ENCODE measurements at places on chromosomes 2 and 18.

DNA sequence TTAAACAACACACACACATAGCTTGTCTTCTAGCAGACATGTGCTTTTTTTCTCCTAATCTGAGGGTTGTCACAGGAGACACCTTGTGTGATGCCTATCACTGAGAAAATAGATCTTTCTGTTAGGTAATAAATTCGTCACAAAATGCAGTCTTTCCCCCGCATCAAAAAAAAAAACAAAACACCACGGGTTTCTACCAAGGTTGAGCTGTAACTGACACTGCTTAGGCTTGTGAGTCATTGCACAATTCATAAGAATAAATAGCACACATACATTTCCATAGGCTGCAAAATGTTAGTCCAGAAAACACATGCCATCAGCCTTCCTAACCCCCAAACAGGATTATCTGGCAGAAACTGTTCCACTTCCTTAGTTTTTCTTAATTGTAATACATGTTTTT lies 6.5 kb downstream of the TMEM163 start:
- no peak for DNase-seq

DNA sequence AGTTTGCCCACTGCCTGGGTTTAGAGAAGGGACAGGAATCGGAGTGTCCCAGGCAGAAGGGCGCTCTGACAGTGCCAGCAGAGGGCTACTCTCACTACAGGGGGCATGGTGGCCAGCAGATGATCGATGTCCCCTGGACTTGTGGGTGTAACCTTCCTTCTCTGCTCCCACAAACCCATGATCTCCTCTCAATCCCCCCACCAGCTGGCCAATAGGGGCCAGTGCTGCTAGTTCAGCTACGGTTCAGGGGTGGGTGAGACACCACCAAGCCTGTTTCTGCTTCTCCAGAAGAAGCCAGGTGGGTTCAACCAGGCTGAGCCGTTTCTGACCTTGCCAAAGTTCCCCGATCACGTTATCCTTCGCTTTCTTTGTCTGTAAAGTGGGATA lies 1.3 kb downstream of the NPPC start:
- no peak for DNase-seq

GRCh38 chr2:163670929-163671328 lies 64.9 kb downstream of the FIGN start:
- no peak for DNase-seq

DNA sequence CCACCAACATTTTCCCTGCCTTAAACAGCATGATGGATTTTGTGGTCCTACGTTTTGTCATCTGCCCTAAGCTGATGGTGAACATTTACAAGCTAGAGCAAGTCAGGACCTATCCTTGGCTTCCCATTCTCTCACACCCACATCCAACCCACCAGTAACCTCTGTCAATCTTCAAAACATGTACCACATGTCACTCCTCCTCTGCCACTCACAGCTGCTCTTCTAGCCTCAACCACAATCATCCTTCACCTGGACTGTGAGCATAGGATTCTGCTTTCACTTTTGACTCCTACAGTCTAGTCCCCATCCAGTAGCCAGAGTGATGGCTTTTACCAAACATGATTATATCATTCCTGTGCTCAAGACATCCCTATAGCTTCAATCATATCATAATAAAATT lies 279.8 kb upstream of the DLGAP1 start:
- DNase-seq = no peak

GRCh38 chr2:27489118-27489497 lies 435 bp downstream of the IFT172 start:
- DNase-seq = no peak

- DNase-seq = no peak
Measured at GRCh38 chr2:74481961-74482800, 617 bp downstream of the CCDC142 start.

DNA sequence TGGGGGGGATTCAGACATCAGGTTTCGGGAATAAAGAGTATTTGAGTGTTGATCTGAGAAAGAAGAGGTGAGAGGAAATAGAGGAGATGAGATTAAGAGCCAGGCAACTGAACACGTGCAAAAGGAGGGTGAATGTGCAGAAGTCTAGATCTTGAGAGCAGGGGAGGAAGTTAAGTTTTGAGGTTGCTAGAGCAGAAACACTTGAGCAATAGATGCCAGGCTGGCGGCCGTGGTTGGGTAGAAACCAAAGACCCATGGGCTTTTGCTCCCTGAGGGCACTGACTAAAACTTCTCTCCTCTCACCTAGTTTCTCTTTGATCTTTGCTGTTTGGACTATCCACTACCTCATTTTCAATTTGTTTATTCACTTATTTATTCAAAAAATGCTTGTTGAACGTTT lies 116.0 kb downstream of the CDC42EP3 start:
- no peak for DNase-seq

DNA sequence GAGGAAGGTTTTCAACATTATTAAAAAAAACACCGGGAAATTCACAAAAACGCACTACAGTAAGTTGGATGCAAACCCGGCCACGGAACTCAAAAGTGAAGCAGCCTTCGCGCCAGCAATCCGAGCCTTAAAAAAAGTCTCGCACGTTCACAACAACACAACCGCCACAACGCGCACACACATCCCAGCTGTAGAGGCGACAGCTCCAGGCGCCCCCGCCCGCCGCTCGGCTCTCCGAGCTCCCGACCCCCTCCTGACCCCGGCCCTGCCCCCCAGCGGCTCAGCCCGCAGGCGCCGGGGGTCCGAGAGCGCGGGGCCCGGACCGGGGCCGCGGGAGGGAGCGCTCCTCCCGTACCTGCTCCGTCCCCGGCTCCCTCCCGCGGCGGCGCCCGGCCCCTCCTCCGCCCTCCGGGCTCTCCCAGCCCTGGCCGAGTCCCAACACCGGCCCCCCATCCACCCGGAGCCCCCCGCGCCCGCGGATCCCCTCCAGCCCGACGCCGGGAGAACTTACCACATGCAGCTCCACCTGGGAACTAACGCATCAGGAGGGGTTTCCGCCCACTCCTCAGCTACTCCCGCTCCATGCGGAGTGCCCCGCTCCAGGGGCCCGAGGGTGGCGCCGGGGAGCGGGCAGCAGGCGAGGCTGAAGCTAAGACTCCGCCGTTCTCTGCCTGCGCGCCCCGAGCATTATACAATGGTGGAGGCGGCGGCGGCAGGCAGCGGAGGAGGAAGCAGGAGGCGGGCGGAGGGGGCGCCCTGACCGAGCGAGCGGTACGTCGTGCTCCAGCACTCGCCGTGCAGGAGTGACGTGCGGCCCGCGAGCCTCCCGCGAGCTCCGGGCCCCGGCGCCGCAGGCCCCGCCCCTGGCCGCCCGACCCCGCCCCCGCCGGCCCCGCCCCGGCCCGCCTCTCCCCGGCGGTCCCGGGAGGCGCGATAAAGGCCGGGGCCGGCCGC lies at the start of gene SERTAD2:
TSS of gene SERTAD2 (minus strand) at position 805 of the 954 bp plus-strand sequence. CDS start 17,042 bp downstream, outside the sequence.
- peak; percentile 32 for DNase-seq

- DNase-seq = no peak
Measured at GRCh38 chr2:23621616-23622015, 236.6 kb downstream of the KLHL29 start.

GRCh38 chr2:232261776-232262175 lies 116.8 kb upstream of the ALPP start:
- DNase-seq = no peak

DNA sequence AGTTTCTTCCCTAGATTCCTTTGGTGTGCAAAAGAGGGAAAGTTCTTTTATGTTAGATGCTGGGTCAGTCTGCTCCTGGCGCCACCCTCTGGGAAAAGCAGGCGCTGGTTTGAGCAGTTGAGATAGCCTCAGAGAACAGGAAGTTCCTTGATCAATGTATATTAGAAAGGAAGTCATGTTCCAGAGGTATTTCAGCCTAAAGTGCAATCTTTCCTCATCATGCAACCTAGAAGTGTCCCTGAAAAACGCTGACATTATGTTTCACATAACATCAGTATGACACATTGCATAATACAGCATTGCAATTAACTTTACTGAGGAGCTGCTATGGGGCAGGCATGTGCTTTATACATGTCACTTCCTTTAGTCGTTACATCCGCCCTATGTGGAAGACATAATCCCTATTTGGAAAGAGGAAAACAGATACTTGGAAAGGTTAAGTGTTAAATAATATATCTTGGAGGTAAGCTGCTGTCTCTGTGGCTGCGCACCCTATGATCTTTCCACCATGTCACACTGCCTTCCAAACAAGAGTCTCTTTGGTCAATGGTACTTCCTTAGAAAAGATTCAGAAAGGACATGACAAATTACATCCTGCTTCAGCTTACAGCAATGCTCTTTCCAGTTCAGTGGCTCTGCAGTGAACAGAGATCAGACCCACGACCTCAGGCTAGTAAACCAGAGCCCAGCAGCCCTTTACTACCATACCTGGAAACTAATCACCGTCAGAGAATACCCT lies 369.7 kb downstream of the RAD51AP2 start:
- DNase-seq = no peak

DNA sequence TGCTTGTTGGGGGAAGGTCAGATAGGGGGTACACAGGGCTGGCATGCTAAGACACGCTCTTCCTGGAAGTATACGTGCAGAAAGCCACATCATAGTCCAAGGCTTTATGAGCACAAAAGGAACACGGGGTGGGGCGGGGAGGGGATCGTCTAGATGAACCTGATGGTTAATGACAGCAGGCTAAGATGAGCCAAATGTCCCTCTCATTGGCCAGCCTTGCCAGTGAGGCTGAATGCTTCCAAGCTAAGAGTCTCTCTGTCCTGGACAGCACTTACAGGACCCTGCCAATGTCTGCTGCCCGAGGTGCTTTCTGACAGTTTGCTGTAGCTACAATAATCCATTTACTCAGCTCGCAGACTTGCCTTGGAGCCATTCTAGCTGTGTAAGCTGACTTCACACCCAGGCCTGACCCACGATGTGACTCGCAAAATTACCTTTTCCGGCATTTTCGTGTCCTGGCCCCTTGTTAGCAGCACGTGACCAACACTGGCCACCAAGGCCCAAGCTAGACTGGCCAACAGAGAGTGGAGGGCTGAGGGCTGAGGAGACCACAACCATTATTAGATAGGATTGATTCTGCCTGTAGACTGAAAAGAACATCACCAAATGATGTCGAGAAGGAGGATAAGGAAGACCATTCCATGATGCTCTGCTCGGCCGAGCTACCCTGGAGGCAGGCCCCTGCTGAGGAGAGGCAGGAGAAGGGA lies 84.2 kb downstream of the MALT1 start:
- DNase-seq = no peak

GRCh38 chr18:54263904-54264336 lies 5.4 kb upstream of the POLI start:
- DNase-seq = no peak

DNA sequence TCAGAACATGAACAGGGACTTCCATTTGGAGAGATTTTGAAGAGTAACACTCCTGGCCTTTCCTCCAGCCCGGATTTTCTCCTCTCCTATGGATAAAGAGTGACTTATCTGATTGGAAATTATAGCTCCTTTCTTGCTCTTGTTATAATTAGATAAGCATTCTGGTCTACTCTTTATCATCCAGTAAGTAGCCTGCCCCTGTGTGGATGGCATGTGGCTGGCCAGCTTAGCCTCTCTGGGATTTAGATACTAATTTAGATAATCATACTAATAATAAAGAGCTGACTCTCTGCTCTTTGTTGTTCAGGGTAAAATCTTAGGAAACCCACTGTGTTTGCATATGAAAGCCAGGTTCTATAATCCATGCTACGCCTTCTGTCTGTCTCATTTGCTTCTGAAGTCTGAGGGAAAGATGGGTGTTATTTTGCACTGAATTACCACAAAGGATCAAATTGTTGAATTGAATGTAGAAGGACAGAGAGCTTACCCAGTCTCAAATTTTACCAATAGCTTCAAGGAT lies 438.8 kb downstream of the SPAG16 start:
- no peak for DNase-seq

DNA sequence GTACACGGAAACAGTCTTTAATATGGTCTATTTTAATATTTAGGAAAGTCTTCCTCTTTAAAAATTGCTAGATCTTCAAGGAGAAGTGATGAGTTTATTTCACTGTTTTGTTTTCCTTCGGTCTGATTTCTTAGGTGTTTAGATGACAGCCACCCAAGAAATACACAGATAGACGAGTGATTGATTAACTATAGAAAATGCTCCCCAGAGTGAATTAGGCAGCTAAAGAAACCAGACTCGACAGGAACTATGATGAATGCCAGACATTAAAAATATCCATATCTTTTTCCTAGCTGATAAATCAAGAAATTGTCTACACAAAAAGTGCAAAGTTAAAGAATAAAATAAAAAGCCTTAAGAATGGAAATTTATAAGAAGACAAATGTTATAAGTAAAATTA lies 888.7 kb upstream of the CNTNAP5 start:
- no peak for DNase-seq

DNA sequence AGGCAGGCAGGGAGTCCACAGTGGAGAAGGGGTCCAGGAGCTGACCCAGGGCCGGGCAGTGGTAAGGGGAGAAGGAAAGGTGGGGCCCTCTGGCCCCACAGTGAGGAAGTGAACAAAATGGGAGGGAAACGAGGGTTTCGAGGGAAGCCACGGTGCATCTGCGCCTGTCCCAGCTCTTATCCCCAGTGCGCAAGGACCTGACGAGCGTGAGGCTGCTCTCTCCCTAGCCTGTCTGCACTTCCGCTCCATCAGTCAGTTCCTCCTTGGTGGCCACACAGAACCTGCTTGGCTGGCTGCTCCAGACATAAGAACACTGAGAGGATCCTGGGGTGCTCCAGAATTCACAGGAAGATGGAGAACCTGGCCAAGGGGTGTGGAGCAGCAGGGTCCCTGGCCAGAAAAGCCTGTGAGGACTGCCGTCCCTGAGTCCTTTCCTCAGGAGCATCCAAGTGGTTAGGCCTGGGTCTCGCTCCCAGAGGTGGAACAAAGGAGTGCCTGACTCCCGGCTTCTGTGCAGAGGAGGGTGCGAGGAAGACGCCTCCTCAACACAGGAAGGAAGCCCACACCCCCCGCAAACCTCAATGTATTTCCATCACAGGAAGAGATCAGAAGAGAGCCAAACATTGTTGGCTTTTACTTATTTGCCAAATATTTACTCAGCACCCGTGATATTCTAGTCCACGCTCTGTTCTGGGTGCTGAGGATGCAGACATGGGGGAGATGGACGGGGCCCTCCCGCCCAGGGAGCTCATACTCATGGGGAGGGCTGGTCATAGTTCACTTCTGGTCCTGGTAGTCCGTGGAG lies 43.7 kb upstream of the SEMA4C start:
- no peak for DNase-seq

DNA sequence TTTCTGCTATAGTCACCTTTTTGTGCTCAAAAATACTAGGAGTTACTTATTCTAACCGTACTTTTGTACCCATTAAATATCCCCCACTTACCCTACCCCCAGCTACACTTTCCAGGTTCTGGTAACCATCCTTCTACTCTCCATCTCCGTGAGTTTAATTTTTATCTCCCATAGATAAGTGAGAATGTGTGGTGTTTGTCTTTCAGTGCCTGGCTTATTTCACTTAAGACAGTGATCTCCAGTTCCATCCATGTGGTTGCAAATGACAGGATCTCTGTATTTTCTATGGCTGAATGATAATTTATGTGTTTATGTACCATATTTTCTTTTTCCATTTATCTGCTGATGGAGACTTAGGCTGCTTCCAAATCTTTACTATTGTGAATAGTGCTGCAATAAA lies 323.3 kb downstream of the ZNF804A start:
- no peak for DNase-seq

- no peak for DNase-seq
Measured at GRCh38 chr2:32711219-32711618, 83.4 kb downstream of the TTC27 start.
